GM20000 (cell line): ENCODE measurements at places on chromosomes 16 and 17.

- DNase-seq, result no peak
These were observed 158.8 kb downstream of the AATF start for GRCh38 chr17:37107406-37108083.

- no peak for DNase-seq
These were observed 9.1 kb downstream of the CEP20 start for GRCh38 chr16:15879255-15879811.

DNA sequence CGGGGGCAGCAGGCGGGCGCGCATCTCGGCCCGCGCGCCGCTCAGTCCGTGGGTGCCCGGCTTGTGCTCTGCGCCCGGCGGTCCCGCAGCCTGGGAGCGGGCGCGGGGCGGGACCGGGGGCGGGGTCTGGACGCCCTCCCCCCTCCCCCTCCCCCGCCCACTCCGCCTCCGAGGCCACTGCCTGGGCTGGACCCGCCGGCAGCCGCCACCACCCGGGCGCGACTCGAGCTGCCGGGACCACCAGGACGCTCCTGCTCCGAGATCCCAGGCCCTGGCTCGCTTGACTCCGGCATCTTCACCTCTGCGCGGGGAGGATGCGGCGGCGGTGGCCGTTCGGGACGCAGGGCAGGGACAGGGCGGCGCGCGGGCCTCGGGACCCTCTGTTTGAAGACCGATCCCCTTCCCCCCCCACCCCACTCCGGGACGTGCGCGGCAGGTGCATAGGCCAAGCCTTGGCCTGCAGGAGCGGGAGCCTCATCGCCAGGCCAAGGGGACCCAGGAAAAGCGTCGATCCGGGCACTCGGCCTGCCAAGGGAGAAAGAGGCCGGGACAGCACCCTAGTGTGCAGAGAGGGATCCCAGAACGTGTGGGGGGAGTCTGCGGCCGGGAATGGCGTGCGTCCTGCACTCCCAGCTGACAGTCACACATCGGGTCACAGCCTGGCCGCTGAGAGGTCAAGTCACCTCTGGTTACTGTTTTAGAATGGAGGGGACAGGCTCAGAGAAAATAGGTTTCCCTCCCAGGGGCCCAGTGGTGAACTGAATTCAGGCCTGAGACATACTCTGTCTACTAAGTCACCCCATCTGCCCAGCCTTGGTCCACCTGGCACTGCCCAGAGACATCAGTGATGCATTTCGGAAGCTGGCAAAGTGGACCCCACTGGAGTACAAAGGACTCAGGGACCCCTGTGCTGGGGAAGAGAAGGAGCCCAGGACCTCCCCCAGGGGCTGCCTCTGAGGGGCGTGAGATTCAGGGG, at the start of gene HS3ST6:
Gene HS3ST6, minus strand, starts transcription at position 65 of the 976 bp plus-strand sequence. CDS start 92 bp downstream, outside the sequence.
- no peak for DNase-seq

GRCh38 chr16:87729266-87729954, 36.4 kb downstream of the KLHDC4 start:
- no peak for DNase-seq
